ENCODE measurements at places on chromosomes 2 and 18.

DNA sequence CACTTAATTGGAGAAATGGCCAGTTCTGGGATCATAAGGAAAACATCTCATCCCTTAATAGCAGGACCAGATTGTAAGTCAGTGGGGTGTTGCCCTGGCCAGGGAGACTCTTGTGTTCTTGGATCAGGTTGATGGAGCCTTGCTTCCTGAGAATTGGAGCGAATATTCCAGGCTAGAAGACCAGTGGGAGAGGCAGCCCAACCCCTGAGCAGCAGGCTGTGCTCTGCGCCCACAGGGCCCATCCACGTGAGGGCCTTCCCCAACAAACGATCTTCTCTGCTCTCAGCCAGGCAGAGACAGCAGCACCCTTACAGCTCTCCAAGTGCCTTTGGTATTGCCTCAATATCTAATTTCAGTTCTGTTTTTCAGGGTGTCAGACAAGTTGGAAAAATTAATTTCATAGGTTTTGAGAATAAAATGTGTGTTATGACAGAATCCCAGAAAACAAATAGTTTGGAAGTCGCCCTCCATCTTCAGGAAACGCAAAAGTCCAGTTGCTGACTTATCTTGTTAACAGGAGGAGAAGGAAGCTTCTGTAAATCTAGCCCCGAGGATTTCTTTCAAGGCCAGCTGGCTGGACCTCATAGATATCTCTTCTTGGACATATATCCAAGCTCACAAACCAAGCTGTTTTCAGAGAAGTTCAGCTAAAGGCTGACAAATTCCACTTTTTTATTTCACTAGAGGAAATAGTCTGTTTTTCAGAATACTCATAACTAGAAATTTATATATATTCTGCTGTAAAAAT lies 105.5 kb downstream of the COPS8 start:
- no peak for DNase-seq

DNA sequence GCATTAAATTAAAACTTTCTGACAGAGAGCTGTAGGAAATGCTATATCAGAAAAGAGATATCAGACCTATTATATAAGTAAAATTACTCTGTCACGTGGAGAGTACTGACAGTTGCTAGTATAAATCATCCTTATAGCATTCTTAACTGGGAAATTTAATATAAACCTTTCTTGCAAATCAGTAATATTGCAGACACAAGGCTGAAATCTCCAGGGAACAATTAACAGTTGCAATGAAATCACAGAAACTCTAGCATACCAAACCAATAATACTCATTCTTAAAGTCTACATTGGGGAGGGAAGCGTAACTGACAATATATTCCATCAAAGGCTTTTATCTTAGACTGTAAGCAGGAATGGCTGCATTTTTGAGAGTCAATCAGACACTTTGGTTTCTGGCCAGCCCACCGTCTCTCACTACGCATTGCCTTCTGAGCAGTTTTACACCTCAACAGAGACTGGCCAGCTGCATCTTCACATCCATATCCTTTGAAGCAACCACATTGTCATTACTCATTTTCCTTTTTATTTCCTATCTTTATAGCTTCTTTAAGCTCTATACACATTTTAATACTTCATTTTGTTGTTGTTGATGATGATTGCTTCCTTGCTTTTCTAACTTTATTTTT lies 536.0 kb upstream of the CDH2 start:
- DNase-seq: no peak

GRCh38 chr2:3217646-3218045 lies 160.0 kb downstream of the EIPR1 start:
- DNase-seq: no peak

DNA sequence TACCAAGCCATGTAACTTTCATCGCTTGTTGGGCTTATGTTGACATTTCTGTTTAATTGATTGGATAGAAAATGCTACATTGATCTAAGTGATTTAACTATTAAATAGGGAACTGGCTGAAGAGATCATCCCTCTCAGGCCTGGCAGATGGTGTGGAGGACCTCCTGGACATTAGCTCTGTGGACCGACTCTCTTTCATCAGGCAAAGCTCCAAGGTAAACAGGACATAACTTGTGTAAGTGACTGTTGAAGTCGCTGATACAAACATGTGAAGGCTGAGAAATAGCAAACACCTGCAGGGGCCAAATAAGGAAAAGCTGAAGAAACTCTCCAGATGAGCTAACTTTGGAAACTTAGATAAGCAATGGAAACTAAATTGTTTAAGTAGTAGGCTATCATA lies 68.8 kb downstream of the UNC80 start:
- DNase-seq: no peak

GRCh38 chr2:218332920-218333645 lies 23.6 kb upstream of the CATIP start:
- DNase-seq: no peak

- DNase-seq: no peak
Measured at GRCh38 chr2:215657844-215658243, 222.0 kb upstream of the FN1 start.

DNA sequence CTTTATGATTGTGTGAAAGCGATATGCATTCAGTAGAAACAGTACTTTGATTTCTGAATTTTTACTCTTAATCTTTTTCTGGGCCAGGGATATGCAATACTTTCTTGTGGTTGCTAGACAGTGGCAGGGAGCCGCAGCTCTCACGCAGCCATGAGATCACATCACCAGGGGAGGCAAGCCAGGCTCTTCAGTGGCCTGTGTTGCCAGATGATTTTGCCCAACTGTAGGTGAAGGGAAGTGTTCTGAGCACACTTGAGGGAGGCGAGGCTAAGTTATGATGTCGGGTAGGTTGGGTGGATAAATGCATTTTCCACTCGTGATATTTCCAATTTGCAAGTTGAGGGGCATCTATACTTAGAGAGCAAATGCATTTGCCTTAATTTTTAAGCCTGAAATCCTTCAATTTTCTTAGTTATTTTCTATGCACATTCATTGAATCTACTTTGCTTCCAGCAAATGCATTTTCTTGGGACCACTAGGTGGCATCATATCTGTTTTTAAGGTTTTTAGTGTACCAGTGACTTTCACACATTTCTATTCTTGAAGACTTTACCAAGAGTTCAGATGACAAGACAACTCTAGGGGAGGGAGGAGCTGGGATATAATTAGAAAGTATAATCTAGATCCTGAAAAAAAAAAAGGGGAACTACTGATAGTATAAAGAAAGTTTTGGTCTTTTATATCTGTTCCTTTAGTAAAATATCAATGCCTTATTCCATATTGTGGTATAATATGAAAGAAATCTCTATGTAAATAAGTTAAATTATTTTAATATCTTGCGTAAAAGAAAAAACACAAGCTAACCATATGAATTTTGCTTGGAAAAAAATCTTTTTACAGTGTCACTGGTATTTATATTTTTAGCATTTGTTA lies 643.3 kb downstream of the SOCS6 start:
- no peak for DNase-seq

DNA sequence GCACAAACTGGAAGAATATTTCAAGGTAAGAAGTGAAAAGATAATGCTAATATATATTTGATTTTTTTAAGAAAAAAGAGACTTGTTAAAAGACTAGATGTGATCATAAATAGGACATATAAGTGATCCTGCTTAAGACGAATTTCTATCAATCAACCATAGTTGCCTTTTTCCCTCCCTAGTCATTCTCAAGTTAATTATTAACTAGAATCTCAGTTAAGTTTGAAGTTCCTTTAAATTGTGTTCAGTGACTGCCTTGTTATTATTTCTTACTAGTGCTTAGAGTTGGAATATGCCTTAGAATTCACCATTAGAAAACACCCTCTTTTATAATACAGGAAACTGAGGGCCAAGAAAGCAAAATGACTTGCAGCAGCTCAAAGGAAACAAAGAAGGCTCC lies 141.5 kb upstream of the SP5 start:
- no peak for DNase-seq

DNA sequence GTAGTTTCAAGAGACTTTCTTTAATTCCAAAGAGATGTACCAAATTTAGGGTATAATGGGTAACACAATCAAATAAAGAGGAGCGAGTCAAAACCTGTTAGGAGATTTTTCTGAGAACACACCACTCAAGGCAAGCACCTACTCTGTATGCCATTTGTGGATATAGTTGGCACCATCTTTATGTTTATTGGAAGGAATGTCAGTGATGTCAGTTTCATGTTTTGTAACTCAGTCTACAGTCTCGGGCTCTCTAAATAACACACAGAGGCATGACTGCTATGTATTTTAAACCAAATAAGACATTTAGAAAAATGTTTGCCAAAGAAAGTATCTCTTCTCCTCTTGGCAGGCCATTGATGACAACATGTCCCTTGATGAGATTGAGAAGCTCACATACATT lies 59.7 kb downstream of the CPS1 start:
- no peak for DNase-seq

GRCh38 chr2:1808981-1809422 lies 64.7 kb upstream of the PXDN start:
- DNase-seq: no peak
